Amygdala (tissue), 56 donors: ENCODE measurements at places on chromosomes 7 and 10.
A peak's percentile ranks its signal among the peaks of the same experiment; 100 is the strongest.

DNA sequence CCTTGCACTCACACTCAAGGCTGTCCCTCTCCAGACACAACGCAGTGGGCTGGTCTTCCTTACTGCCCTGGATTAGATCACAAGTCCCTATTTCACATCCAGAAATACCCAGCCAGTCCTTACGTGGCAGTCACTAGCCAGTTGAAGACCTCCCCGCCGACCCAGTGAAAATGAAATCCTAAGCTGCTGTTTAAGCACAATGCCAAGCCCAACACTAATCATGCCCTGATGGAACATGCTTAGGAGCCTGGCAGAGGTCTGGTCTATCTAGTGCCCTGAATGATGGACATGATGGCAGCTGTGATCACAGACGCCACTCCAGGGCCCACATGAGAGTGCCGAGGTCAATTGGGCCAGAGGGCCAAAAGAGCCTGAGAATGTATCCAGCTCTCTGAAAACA, 389.0 kb downstream of the GRID1 start:
- no peak for DNase-seq

- no peak for DNase-seq
These were observed 38.0 kb upstream of the SPOCK2 start for GRCh38 chr10:72126184-72126871.

GRCh38 chr10:115947104-115947503, 325.9 kb downstream of the GFRA1 start:
- DNase-seq = no peak

GRCh38 chr7:923108-924041, 31.1 kb downstream of the ADAP1 start:
- DNase-seq = no peak

DNA sequence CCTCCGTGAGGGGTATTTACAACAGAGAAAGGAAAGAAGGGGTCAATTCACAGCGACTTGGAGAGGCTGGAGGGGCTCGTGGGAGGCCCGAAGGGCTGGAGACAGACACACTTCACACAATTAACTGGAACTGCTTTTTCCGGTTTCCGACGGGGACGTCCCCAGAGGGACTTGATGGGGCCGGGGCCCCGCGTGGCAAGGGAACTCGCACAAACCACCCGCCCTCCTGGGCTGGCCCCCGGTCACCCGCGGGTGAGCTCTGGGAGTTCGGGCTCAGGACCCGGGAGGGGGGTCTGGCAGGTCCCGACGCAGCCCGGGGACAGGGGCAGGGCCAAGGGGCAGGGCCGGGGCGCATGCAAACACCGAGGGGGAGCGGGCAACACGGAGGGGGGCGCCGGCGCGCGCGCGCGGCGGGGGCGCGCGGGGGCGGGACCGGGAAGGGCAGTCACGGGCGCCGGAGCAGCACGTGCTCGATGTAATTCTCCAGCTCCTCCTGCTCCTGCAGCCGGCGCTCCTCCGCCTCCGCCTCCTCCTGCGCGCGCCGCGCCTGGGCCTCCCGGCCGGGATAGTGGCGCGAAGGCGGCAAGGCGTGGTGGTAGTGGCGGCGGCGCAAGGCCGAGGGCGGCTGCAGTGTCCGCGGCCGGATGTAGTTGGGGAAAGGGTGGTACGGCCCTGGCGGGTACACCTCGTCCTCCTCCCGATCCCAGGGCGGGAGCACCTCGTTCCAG, 2.7 kb downstream of the VGF start:
- DNase-seq = no peak

DNA sequence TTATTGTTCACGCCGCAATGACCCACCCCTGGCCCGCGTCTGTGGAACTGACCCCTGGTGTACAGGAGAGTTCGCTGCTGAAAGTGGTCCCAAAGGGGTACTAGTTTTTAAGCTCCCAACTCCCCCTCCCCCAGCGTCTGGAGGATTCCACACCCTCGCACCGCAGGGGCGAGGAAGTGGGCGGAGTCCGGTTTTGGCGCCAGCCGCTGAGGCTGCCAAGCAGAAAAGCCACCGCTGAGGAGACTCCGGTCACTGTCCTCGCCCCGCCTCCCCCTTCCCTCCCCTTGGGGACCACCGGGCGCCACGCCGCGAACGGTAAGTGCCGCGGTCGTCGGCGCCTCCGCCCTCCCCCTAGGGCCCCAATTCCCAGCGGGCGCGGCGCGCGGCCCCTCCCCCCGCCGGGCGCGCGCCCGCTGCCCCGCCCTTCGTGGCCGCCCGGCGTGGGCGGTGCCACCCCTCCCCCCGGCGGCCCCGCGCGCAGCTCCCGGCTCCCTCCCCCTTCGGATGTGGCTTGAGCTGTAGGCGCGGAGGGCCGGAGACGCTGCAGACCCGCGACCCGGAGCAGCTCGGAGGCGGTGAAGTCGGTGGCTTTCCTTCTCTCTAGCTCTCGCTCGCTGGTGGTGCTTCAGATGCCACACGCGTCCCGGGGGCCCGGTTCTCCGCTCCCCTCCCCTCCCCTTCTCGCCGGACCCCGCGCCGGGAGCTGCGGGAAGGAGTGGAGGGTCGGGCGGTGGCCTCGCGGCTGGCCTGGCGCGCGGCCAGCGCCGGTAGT, at the start of gene CBX3:
Gene CBX3 (plus strand): TSS at position 499 of the 772 bp plus-strand sequence. CDS start 1,254 bp downstream, outside the sequence.
- DNase-seq = peak; percentile 75

DNA sequence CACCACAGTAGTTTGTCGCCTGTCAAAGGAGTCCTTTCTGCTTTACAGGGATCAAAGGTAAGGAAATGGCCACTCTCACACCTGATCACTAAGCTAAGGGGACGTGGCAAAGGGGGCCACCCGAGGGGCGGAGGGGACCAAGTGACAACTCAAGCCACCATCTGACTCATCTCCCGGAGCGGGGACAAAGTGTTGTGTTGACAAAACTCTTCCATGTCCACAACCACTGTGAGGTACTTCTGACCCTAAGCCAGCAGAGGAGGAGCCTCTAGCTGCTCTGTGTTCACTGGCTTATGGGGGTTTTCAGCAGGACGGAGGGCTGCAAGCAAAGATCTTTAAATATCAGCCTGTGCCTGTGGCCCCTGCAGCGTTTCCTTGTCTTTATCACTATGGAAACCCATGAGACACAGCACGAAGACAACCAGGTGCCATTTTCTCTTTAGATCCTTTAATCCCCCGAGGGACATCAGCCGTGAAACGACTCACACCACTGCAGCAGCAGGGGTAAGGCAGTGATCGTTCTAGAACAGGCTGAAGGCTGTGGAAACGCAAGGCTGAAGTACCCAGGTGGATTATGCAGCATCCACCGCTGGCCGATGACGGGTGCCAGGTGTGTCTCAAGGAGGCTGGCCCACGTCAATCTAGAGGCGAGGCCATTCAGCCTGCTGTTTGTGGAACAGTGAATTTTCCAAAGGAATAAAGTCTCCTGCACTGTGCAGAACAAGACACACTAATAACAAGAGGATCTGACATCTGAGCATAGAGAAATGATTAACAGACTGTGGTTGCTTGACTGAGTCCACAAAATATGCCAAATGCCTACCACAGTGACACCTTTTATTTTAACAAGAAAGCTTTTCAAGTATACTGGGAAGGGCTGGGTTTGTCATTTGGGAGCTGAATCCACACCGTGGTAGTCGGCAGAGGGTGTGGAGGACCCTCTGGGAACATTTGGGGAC, 26.6 kb upstream of the DDC start:
- no peak for DNase-seq
